DND-41 (cell line): ENCODE measurements at places on chromosomes 3 and 15.

GRCh38 chr3:197750396-197750831 is 731 bp downstream of the FYTTD1 start:
- peak; percentile 64 for DNase-seq

- no peak for DNase-seq
Measured at GRCh38 chr3:12922306-12922705, 80.9 kb upstream of the RPL32 start.

- DNase-seq: no peak
Measured at GRCh38 chr3:123809597-123809996, 74.5 kb downstream of the MYLK start.

GRCh38 chr3:191076903-191077552 is 122.0 kb upstream of the OSTN start:
- DNase-seq: no peak

GRCh38 chr3:126259411-126260391 is 79.3 kb upstream of the ALDH1L1 start:
- peak; percentile 14 for DNase-seq

GRCh38 chr3:15199493-15200105 is 6.4 kb upstream of the CAPN7 start:
- no peak for DNase-seq

- DNase-seq: no peak
Measured at GRCh38 chr3:33134026-33134625, 20.3 kb downstream of the CRTAP start.
